ENCODE measurements at places on chromosomes 13 and 19. TPM values are rescaled to one million over a fixed set of nuclear protein-coding genes. Genes with fewer than 3 reads are reported as not detected.

Gene ZNF547
- total RNA-seq, result 4.8 TPM

Gene STARD13
- not detected for total RNA-seq

Gene DMKN
- not detected for total RNA-seq

Gene ZFR2
- total RNA-seq, result 1.8 TPM

Gene ZNF101
- total RNA-seq, result 164 TPM

- no peaks in the 10 kb centered on the region for H3K36me3 ChIP-seq
- H3K4me3 ChIP-seq, result no peak overlapping the region
Observed at GRCh38 chr13:94956417-94957110, 244.2 kb upstream of the SOX21 start.

DNA sequence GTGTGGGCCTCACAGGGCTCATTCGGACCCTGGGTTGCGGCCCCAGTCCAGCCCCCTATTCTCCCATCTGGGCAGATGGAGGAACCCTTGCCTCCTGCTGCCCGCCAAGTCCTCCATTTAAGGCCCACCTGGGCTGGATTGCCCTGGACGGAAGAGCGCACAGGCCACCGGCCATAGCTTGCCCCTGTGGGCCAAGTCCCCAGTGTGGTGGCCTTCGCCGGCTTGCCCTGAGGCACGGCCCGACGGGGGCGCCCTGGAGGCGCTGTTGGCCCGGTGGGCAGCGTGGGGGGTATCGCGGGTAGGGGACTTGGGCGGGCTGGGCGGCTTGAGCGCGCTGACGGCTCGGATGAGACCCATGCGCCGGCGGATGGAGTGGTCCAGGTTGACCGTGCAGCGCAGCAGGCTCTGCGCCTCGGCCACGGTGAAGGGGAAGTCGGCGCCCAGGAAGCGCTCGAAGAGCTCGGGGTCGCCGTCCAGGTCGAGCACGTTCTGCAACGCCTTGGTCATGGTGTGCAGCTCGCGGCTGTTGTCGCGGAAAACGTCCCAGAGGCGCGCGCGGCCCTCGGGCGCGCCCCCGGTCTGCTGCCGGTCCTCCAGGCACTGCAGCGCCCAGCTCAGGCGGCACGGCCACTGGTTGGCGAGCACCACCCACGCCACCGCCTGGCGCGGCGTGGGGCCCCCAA is 8.8 kb downstream of the NKPD1 start:
- H3K36me3 ChIP-seq, result no peaks in the 10 kb centered on the region
- peak overlapping the region; percentile 52 for H3K4me3 ChIP-seq
- H3K27me3 ChIP-seq, result peaks cover 48% of the 10 kb centered on the region
- H3K4me1 ChIP-seq, result peaks cover 40% of the 10 kb centered on the region
- DNase-seq, result no peak

GRCh38 chr19:17098326-17098725 is 22.7 kb downstream of the MYO9B start:
- H3K27ac ChIP-seq, result no peak overlapping the region
- H3K4me3 ChIP-seq, result no peak overlapping the region
- H3K4me1 ChIP-seq, result peaks cover 13% of the 10 kb centered on the region
- H3K36me3 ChIP-seq, result peaks cover 27% of the 10 kb centered on the region

Data from T-cell (primary cell).